ENCODE measurements at places on chromosomes 2 and 18.

GRCh38 chr2:78992807-78993517 is 32.5 kb upstream of the REG3G start:
- DNase-seq, result no peak

DNA sequence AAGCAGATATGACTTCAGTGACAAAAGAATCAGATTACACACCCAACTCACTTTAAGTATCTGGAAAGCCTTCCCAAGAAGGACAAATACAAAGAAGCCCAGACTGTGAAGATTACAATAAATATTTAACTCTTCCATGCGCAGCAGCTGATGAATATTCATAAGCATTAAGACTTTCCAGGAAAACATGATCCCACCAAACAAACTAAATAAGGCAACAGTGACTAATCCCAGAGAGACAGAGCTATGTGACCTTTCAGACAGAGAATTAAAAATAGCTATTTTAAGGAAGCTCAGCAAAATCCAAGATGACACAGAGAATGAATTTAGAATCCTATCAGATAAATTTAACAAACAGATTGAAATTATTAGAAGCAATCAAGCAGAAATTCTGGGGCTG is 108.2 kb upstream of the UBE2E3 start:
- DNase-seq, result no peak

DNA sequence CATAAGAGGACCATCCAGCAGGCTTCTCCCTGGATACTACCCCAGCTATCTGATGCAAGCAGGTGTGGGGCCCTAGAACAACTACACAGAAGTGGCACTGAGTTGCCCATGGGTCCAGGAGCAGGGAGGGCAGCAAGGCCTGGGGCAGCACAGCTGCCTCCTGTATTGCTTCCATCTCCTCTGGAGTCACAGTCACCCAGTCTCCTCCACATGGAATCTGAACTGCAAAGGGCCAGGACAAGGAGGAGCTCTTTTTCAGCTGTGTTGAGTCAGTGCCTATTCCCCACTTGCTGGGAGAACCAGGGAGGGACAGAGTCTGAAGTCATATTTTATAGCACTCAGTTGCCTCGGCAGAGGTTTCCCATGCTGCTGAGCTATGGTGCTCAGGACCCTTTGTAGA is 67.9 kb upstream of the ALPP start:
- no peak for DNase-seq

DNA sequence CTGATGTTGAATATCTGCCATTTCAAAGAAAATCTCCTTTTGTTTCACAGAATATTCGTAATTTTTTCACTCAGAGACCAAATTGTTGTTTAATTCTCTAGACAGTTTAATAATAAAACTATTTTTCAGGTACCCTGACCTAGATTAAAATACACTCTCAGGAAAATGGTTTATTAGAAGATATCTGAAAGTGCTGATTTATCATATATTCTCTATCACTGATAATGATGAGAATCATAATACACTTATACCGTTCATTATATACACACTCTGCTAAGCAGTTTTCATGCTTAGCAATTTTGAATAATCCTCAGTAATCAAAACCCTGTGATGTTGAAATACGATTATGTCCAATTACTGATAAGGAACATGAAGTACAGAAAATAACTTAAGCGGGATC is 772.9 kb upstream of the CRIM1 start:
- DNase-seq, result no peak

DNA sequence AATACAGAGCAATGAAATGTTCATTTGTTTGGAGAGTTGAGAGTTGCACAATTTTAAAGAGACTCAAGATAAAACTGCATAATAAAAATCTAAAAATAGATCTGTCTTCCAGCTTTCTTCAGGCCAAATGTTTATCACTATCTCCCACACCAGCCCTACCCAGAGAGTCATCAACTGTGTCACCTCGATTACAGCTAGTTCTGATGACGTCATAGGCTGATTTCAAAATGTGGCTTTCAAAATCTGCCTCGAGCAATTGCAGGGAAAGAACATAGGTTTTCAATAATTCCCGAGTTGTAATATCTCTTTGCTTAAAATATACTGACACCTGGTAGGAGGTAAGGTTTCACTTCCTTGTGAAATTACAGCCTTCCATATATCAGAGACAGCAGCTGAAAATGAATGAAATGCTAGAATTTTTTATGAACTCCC is 677.6 kb upstream of the ID2 start:
- peak; percentile 86 for DNase-seq

DNA sequence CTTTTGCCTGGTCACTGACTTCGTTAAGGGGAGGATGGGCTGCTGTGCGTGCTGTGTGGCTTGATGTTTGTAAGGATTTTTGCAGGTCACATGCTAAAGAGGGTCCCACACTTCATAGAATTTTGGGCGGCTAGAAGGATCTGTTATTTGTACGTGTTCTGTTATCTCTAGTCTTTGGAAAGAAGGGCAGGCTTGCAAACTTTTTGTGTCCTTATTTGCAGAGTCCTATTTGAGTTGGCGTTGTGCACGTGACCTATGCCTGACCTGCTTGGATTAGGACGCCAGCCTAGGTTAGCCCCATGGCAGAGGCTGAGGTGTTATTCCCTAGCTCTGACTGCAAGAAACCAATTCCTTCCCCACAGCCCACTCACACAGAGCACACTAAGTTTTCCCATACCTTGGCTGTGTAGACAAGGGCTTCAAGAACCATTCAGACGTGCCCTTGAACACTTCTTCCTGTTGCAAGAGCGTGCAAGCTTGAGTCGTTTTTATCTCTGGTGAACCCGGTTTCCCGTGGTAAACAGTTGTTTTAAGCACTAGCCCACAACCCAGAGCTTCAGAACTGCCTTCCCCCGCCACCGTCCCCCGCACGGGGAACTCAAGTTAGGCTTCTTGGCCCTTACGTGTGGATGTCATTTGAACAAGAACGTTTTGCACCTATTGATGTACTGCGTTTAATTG is 94.6 kb downstream of the LDLRAD4 start:
- DNase-seq, result peak; percentile 77

DNA sequence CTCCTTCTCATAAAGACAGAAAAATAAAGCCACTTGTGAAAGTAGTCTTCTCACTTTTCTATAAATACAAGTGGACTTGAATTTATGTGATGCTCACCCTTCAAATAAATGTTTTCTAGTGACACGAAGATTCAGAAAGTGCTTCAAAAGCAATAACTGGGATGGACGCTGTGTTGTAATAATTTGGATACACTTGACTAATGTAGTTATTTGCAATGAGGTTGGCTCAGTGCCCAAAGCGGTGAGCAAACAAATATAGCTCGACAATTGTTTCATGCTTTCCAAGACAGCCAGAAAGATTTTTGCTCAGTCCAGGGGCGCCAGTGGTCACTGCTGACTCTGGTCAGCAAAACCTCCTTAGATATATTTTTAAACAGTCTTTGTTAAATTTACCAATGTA is 278.6 kb upstream of the KLHL14 start:
- DNase-seq, result no peak

DNA sequence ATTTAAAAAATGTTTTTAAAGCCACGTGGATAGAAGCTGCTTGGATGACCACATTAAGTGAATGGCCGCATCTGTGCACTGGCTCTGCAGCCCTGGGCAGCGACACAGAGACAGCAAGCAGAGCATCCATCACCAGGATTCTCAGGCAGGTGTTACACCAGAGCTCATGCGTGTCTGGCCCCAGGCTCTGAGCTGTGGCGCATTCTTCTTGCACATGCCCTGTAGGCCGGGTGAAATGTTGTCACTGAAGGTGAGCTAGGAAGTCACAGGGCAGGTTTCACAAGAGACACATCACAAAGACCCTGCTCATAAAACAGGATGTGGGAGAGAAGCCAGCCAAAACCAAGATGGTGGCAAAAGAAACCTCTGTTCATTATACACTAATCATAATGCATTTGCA is 8.4 kb upstream of the PXDN start:
- DNase-seq, result no peak

- DNase-seq, result no peak
Measured at GRCh38 chr18:55314615-55315237, 273.3 kb downstream of the TCF4 start.

DNA sequence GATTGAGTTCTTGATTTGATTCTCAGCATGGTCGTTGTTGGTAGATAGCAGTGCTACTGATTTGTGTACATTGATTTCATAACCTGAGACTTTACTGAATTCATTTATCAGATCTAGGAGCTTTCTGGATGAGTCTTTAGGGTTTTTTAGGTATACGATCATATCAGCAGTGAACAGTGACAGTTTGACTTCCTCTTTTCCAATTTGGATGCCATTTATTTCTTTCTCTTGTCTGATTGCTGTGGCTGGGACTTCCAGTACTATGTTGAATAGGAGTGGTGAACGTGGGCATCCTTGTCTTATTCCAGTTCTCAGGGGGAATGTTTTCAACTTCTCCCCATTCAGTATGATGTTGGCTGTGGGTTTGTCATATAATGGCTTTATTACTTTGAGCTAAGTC is 27.9 kb upstream of the CXCR2 start:
- peak; percentile 14 for DNase-seq

DNA sequence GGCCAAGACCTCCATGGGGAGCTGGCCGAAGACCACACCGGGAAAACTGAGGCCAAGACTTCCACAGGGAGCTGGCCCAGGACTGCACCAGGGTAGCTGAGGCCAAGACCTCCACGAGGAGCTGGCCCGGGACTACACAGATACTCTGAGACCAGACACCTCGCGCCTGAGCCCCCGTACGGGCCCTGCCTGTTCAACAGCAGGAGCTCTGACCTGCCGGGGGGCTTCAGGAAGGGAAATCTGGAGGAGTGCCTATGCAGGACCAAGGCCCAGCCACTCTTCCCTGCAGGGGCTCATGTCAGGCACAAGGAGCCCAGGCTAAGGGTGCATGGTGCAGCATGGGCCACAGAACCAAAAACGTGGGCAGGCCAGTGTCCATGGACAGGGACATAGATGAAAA is 151.6 kb downstream of the TMEM18 start:
- DNase-seq, result no peak

GRCh38 chr2:224412141-224413015 is 10.5 kb upstream of the FAM124B start:
- DNase-seq, result no peak

DNA sequence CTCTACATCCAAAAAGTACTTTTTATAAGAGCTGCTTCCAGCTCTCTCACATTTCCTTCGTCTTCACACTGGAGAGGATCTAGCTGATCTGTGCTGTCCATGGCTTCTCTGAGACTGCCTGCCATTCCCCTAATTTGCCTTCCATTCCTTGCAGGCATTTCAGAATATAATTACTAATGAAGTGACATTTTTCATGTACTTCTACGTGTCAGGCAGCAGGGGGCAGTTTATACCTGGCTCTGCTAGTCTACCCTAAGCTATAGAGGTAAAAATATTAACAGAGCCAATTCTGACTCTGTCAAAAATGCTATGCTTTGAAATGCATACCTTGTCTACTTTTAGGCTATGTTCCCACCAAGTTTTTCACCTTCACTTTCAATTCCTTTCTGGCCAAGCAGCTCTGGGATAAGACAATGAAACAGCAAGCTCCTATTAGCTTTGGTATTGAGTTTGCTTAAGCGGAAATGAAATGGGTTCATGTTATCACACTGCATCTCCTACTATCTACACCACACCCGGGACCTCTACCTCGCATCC is 81.9 kb downstream of the MEP1B start:
- DNase-seq, result peak; percentile 62

GRCh38 chr2:180660881-180661685 is 319.3 kb upstream of the UBE2E3 start:
- no peak for DNase-seq

- no peak for DNase-seq
Measured at GRCh38 chr2:212536817-212537725, 1.5 kb downstream of the ERBB4 start.

DNA sequence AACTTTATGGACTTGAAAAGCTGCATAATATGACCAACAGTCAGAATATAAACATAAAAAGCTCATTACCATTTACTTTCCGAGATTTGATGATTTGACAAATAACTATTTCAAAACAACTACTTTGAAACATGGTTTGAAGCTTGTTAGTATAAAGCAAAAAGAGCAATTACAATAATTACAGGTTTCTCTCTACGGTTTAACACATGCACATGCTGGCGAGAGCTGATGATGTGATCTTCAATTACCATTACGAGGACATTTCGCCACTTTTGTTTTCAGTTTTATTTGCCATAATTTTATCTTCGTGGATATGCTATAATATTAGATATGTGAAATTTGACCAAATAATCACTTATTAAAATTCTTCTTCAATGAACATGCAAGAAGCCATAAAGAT is 270.1 kb downstream of the TCF4 start:
- DNase-seq, result no peak

DNA sequence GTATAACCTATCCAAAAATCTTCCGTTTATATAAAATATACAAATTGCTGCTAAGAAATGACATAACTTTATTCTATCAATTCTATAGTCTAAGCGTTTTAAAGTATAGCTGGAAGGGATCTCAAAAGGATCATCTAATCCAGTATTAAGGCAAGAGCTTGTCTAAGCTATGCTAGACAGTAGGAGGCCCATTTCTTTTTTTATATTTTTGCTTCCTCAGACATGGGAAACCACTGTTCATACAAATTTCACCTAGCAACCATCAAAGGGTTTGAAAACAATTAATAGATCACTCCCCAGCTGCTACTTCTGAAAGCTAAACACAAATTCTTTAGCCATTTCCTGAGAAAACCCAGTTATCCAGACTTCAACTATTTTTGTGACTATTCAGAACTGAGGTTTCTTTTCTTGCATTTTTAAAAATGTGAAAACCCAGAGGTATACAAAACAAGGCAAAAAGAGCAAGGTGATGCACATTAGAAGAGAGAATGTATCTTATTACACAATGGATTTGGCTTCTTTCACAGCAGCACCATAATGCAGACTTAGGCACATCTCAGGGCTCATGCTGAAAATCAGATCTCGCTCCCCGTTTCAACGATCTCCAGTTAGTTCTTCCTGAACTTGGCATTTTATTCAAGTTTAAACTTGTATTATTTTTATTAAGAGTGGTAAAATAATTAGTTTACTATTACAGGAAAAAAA is 274.4 kb downstream of the LRP1B start:
- DNase-seq, result no peak

DNA sequence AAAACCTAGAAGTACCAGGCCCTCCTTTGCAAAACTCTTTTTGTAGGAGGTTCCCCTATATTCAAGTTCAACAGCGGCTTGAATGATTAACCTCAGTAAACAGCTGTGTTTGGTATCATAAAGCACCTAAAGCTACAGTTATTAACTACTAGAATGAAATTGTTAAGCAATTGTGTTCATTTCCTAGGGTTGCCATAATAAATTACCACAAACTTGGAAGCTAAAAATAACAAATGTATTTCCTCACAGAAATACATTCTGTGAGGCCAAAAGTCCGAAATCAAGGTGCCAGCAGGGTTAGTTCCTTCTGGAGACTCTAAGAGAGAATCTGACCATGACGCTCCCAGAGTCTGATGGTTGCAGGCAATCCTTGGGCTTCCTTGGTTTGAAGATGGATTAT is 202.1 kb upstream of the ACVR2A start:
- DNase-seq, result no peak

- no peak for DNase-seq
Measured at GRCh38 chr2:215324811-215325210, 13.0 kb downstream of the ATIC start.

DNA sequence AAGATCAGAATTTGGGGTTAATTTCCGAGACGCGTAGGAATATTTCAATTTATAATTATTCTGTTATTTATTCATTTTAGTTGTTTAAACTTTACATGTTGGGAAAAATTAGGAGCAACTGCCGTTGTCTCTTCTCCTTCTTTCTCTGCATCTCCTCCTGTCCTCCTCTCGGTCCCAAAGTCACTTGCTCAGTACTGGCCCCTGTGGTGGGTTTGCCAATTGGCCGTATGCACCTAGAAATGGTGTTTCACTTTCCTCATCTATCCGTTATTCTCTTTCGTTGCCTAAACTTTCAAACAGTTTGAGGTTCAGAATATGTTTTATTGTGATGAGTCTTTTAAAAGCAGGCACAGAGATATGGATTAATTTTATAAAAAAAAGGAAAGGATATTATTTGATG is 517.9 kb downstream of the PLCL1 start:
- DNase-seq, result peak; percentile 9
